ENCODE measurements at places on chromosomes 4 and X.

- DNase-seq: no peak
Observed at GRCh38 chrX:78019586-78020483, 50.4 kb upstream of the PGAM4 start.

- DNase-seq: no peak
Observed at GRCh38 chrX:103791228-103791627, 14.6 kb downstream of the PLP1 start.

DNA sequence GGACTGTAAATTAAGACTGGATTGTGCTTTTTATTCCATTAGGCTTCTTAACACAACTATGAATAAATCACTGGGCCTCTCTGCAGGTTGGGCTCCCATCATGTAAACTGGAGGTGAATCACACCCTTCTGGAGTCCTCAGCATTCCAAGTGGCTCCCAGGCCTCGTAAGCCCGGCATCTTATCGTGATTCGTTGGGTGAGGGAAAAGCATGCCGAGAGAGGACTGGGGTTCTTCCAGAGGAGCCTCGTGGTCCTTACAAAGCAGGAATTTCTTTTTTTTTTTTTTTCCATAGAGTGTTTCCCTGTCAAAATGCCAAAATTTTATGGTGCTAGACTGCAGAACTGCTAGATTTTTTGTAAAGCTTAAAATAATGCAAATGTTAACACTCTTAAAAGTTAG is 20.0 kb downstream of the CLDN22 start:
- DNase-seq: no peak

- no peak for DNase-seq
Observed at GRCh38 chr4:177582992-177583391, 140.8 kb upstream of the AGA start.

DNA sequence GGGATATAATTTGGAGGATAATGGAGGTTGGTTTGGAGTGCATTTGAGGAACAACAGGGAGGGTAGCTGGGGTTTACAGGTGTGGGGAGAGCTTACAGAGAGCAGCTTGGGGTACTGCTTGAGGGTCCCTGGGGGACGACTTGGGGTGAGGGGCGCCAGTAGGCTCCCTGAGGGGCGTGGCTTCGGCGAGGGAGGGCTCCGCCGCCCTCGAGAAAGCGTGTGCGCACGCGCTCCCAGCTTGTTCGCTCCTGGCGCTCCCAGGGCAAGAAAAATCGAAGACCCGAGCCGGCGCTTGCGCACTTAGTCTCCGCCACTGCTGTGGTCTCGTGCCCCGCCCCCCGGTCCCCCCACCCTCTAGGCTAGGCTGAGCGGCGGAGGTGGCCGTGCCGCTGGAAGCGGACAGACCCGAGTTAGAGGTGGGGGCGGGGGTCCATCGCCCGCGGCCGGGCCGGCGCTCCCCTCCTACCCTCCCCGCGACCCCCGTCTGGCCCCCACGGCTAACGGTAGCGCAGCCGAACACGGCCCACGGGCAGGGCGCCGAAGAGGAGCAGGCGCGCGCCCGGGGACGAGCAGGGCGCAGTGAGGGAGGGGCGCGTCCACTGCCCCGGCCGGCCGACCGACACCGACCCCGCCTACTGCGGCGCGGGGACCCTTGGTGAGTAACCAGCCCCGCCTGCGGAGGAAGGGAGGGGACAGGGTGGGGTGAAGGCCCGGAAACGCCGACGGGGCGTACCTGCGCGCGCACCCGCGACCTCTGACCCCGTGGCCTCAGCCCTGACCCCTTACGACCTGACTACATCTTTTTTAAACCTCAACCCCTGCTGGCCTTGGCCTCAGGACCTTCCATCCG is 5.4 kb upstream of the CCDC120 start:
- DNase-seq: peak; percentile 36

GRCh38 chrX:137051978-137052642 is 18.3 kb upstream of the GPR101 start:
- peak; percentile 63 for DNase-seq

- DNase-seq: no peak
Observed at GRCh38 chrX:47245156-47245555, 12.3 kb downstream of the USP11 start.

GRCh38 chr4:182978152-182978827 is 61.1 kb upstream of the DCTD start:
- DNase-seq: no peak

DNA sequence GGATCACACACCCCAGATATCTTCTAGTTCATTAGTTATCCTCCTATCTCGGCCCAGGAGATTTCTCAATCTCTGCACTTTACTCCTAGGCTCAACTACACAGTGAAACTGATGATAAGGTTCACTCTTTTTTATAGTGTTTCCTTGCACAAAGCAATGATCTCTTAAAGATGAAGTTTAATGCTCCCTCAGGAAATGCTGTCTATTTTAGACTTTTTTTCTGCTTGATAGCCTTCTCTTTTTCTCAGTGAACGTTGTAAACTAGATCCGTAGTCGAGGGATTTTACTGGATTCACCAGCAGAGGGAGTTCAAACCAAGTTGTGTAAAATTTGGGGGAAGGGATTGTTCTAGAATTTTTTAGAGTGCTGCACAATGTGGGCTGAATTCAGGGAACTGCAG is 269.6 kb downstream of the GBA3 start:
- DNase-seq: no peak

DNA sequence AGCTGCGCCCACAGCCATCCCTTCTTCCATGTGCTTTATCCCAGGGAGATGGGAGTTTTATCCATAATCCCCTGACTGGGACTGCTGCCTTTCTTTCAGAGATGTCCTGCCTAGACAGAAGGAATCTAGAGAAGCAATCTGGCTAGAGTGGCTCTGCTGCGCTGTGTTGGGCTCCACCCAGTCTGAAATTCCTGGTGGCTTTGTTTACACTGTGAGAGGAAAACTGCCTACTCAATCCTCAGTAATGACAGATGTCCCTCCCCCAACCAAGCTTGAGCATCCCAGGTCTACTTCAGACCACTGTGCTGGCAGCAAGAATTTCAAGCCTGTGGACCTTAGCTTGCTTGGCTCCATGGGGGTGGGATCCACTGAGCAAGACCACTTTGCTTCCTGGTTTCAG is 116.9 kb upstream of the AR start:
- no peak for DNase-seq

DNA sequence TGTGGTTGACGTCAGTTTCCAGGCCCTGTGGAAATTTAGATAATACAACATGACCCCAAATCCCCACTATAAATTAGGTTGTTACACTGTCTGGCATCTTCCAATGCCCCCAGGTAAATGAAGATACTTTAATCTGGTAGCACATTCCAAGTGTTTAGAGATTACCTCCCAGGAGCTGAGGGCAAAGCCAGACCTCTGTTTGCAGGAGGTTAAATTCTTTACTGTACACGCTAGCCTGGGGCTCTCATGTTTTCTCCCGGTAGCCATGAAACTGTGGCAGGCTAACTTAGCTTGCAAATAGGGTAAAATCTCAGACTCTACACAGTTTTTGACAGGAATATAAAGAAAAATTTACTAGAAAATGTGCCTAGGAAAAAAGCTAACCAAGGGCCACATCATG is 450.0 kb downstream of the PDGFC start:
- no peak for DNase-seq

GRCh38 chrX:74248889-74249288 is 55.1 kb upstream of the ZCCHC13 start:
- no peak for DNase-seq

GRCh38 chr4:120085705-120086104 is 19.1 kb upstream of the MAD2L1 start:
- DNase-seq: no peak

DNA sequence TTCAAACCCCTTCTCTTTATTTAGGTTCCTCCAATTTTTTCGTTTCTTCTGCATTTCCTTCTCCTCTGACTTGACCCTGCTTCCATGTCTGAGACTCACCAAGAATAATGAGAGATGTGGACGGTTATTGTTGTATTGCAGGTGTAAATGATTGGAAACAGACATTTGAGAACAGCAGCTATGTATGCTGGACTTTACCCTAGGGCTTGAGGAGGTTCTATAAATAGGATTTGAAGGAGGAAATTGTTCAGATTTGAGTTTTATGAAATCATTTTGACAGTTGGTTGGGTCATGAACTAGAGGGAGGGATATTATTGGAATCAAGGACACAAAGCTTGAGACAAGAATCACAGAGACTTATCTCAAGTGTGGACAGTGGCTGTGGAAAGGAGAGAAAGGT is 614.6 kb upstream of the CPEB2 start:
- no peak for DNase-seq

GRCh38 chr4:94803181-94803580 is 45.4 kb downstream of the BMPR1B start:
- no peak for DNase-seq

GRCh38 chr4:170853422-170854021 is 763.8 kb upstream of the AADAT start:
- no peak for DNase-seq

GRCh38 chr4:7281691-7282665 is 89.6 kb downstream of the SORCS2 start:
- DNase-seq: no peak

DNA sequence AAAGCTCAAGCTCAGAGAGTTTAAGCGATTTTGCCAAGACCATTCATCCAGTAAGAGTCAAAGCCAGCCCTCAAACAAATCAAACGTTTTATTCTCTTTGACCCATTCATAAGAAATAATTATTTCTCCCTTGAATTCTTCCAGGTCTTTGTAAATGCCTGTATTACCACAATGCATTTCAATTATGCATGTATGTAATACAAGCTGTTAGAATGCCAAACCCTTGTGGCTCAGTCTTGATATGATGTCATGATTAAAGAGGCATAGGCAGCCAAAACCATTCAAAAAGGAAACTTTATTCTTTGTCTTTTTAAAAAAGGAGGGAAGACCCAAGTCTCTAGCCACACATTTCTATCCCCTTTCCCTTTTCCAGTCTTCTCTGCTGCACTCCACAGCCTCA is 56.5 kb upstream of the PGM2 start:
- DNase-seq: no peak

GRCh38 chr4:155795991-155796390 is 37.2 kb downstream of the GUCY1B1 start:
- no peak for DNase-seq

DNA sequence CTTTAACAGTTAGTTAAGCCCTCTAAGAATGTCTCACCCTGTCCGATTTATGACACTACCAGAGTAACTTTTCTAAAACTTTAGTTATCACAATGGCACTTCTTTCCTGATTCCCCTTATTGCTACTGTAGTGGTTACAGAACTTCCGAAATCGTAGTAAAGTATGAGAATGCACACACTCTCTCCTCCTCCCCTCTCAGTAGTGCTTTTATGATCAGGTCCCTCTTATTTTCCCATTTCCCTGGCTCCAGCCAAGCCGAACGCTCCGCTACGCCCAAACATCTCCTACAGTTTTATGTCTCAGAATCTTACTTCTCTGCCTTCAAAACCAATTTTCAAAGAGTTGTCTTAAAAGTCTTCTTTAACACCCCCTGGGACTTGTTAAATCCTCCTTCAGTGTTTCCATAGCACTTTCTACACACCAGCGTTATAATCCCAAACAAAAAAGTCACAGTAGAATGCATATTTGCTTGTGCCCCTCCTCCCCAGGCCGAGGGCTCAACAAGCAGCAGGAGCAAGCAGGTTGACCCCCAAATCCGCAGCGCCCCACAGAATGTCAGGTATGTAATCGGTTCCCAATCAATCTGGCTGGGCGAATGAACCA is 671 bp downstream of the HPF1 start:
- DNase-seq: no peak

Data from stimulated activated CD4-positive, alpha-beta T cell treated with anti-CD3 and anti-CD28 coated beads, TNF-alpha, amount 100 ng/mL, for 4 hours (primary cell).